Stimulated activated CD4-positive, alpha-beta T cell treated with anti-CD3 and anti-CD28 coated beads, Interleukin-1b, Interleukin-23, amount 100 ng/mL, for 1 hour (primary cell): ENCODE measurements at places on chromosomes 1 and 21.

DNA sequence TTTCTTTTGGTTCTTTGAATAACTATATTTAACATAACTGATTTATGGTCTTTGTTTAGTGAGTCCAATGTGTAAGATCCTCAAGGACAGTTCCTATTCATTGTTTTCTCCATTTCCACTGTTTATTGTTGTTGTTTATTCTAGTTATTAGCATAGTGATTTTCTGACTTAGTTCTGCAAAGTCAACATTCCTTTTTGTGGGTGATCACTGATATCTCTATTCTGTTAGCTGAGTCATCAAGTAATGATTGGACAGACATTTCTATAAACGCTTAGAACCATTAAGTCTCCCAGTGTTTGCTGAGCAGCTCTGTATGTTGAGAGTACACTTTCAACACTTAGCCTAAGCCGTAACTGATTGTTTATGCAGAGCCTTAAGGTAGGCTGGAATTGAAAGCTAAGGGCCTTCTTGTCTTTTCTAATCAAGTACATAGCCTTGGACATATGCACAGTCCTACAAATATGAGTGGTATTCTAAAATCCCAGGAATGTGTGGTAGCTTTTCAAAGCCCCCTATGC, 87.1 kb downstream of the SLC5A9 start:
- no peak for DNase-seq

- no peak for DNase-seq
Observed at GRCh38 chr1:208682664-208683013, 438.5 kb upstream of the PLXNA2 start.

GRCh38 chr1:110463725-110464124, 12.8 kb downstream of the PROK1 start:
- no peak for DNase-seq

DNA sequence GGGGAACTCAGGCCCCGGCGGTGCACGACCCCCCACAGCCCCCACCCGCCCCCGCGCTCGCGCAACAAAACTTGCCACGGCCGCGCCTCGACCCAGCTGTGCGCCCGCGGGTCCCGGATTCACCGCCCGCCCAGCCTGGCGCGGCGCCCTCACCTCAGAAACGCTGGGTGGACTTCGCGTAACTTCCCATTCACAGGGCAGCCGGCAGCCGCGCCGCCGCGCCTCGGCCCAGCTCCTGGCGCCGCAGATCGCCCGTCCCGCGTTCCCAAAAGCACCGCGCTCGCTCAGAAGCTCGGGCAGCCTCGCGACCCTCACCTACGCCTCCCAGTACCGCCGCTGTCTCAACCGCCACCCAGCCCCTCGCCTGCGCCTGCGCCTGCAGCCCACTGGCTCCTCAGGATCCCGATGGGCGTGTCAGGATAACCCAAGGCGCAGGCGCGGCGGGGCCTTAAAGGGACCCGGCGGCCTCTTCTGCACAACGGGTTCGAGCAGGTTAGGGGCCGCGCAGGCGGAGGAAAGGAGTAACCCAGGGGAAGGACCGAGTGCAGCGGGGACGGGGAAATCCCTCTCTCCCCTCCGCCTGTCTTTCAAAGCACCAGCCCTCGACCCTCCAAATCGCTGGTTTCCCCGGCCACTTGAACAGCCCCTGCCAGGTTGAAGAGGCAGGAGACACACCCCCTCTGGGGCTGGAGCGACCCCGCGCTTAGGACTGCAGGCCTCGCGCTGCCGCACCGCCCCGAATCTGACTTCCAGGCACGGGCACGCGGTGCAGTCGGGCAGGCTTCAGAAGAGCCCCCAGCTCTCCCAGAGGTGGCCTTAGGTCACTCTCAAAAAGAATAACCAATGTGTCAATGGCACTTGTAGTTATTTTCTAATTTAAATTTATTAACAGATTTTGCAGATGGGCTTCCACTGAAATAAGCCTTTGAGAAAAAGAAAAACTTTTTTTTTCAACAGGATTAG, at the start of gene NBPF1:
NBPF1 (minus strand) TSS at position 380 of the 963 bp plus-strand sequence.
- peak; percentile 93 for DNase-seq

- DNase-seq: no peak
Observed at GRCh38 chr1:37878071-37878470, 18.7 kb upstream of the MTF1 start.

DNA sequence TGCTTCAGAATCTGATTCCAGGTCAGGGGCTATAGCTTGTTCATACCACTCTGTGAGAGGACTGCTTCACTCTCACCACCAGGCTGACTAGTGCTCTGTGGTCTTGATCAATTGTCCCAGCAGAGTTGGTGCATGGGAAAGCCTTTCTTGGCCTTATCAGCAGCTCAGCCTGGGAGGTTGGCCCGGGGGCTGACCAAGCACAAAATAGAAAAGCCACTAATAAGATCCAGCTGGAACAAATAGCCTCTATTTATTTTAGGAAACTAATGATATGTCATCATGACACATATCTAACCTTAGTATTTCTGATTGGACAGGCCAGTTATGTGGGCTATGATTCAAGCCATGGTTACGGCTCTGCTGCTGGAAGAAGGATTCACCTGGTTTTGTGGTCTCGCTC, 134.2 kb downstream of the GDAP2 start:
- DNase-seq: no peak

GRCh38 chr1:24203404-24203803, 16.3 kb upstream of the IFNLR1 start:
- DNase-seq: no peak

GRCh38 chr1:21264898-21265297, 25.4 kb downstream of the ECE1 start:
- no peak for DNase-seq

DNA sequence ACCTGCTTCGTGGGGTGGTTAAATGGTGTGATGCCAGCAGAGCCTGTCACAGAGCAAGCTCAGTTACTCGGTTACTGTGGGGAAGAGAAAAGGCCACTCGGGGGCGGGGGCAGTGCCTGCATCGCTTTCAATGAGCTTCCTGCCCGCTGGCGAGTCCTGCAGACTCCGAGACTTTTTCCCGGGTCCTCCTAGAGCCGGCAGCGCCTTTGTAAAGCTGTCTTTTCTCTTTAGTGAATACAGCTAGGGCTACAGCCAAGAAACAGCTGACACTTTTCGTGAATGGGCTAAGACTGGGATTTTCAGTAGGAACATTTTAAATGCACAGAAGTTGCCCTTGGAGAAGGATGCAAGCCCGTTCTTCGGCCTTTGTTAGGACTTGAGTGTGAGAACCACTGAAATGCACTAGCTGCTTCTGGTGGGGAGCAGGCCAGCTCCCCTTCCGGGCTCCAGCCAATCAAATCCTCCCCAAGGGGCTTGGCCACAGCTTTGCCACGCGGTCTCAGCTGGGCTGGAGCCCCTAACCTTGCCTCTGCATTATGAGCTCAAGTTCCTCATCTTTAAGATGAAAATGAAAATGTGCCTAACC, 23.4 kb upstream of the EFHD2 start:
- DNase-seq: no peak

GRCh38 chr1:206898089-206898914, 1.1 kb downstream of the IL24 start:
- no peak for DNase-seq
